ENCODE measurements at places on chromosomes 2 and 18.

DNA sequence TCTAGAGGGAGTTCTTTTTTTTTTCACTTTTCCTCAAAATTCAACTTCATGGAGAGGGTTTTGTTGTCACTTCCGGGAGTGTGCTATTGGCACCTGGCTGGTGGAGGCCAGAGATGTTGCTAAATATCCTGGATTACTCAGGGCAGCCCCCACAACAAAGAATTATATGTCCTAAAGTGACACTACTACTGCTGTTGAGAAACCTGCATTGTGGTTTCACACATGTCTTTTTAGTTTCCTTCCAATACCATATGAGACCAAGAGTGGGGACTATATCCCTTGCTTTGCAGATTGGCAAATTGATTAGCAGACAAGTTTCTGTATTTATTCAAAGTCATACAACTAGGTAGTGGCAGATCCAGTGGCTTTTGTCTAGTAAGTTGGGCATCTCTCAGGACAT lies 826.8 kb downstream of the TRIB2 start:
- DNase-seq = no peak

DNA sequence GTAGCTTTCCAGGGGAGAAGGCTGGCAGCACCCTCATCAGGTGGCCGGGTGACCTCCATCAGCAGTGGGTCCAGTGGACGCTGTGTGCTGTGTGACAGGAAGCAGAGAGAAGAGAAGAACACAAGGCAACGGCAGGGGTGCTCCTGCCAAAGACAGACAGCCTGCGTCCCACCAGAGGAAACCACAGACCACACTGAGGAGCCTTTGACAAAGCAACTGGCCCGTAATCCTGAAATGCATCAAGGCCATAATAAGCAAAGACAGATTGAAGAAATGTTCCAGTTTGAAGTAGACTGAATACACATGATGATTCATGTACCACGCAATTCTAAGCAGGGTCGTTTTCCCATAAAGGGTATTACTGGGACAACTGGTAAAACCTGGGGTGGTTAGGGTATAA lies 172.4 kb downstream of the FBXO15 start:
- DNase-seq = no peak

GRCh38 chr18:69838620-69839411 lies 108.9 kb downstream of the CD226 start:
- no peak for DNase-seq

DNA sequence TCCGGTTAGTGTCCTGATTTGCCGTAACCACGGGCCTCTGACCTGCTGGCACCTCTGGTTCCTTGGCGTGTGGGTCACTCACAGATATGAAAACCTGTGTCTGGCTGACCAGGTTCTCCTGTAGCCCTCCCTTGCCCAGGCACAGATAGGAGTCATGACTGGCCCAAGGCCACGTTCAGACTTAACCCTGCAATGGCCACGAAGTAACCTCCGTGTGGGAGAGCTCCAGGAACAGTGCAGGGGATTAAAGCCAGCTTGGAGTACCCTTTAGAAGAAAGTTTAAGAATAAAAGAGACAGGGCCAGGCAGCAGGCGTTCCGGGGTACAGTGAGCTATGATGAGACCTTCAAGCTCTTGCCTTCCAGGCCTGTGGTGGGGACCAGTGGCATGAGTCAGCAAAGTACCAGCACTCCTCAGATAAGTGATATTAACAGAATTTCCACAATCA lies 25.5 kb downstream of the CENPO start:
- no peak for DNase-seq

GRCh38 chr2:190996947-190997346 lies 17.0 kb downstream of the STAT1 start:
- no peak for DNase-seq

- DNase-seq = no peak
Observed at GRCh38 chr2:99618579-99619097, 128.8 kb upstream of the REV1 start.

GRCh38 chr2:163878718-163879117 lies 142.9 kb upstream of the FIGN start:
- no peak for DNase-seq

- no peak for DNase-seq
Observed at GRCh38 chr2:47631306-47631705, 151.6 kb upstream of the MSH6 start.
